Right lobe of liver (tissue), 6 donors: ENCODE measurements at places on chromosomes 2 and 18.

GRCh38 chr2:40260437-40260836 lies 191.5 kb downstream of the SLC8A1 start:
- no peaks in the 10 kb centered on the region for H3K36me3 ChIP-seq
- no peaks in the 10 kb centered on the region for H3K27me3 ChIP-seq
- no peak overlapping the region for H3K27ac ChIP-seq
- H3K4me1 ChIP-seq, result no peaks in the 10 kb centered on the region

- H3K4me1 ChIP-seq, result no peaks in the 10 kb centered on the region
- no peaks in the 10 kb centered on the region for H3K36me3 ChIP-seq
- no peak overlapping the region for H3K27ac ChIP-seq
- no peak overlapping the region for H3K4me3 ChIP-seq
Observed at GRCh38 chr2:68040078-68040477, 22.7 kb downstream of the C1D start.

DNA sequence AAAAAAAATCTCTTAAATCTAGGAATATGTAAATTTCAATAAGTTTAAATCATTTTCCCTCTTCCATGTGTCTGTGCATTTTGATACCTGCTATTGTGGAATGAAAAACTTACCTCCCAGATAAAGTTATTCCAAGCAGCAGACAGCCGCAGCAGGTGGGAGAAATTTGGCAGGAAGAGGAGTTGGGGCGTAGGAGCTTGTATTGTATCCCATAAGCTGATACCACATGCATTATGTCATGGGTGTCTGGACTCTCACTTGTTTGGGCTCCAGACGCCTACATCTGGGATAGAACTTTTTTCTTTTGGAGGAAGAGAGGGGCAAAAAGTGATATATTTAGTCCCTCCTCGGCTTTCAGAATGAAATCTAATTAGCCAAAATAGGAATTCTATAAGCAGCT lies 59.3 kb upstream of the TCF4 start:
- H3K4me1 ChIP-seq, result no peaks in the 10 kb centered on the region
- no peak for DNase-seq
- no peaks in the 10 kb centered on the region for H3K36me3 ChIP-seq
- H3K4me3 ChIP-seq, result no peak overlapping the region
- H3K27me3 ChIP-seq, result no peaks in the 10 kb centered on the region

- DNase-seq, result no peak
- no peaks in the 10 kb centered on the region for H3K27me3 ChIP-seq
- H3K27ac ChIP-seq, result no peak overlapping the region
- no peak overlapping the region for H3K4me3 ChIP-seq
Observed at GRCh38 chr2:217494557-217494956, 508.2 kb downstream of the TNS1 start.

- peak overlapping the region; percentile 98 for H3K27ac ChIP-seq
- H3K36me3 ChIP-seq, result no peaks in the 10 kb centered on the region
- peaks cover 4% of the 10 kb centered on the region for H3K4me1 ChIP-seq
Observed at GRCh38 chr2:222859786-222860612, 837 bp upstream of the ACSL3 start.

DNA sequence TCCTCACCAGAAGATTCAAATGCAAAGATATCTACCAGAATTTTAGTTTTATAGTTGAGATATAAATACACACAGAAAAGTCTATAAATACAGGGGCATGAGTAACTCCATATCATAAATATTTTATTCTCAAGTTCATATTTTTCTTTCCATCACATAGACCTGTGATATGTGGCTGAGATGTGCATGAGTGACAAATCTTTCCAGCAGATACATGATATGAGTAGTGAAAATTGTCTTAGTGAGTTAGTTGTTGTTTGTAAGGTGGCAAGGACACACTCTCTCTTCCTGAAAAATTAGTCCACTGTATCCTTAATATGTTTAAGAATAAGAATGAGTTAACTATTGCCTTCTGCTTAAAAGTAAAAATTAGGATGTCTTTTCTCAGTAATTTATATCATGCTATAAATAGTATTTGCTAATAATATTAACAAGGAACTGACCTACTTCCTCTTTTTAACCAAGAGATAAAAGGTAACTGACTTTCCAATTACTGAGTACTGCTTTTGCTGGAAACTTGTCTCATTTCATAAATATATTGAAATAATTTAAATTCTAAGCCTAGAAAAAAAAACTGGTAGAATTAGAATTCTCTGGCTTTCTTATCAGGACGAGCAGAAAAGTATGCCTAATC lies 85.2 kb upstream of the SESTD1 start:
- no peak overlapping the region for H3K27ac ChIP-seq
- no peaks in the 10 kb centered on the region for H3K36me3 ChIP-seq
- no peak overlapping the region for H3K4me3 ChIP-seq
- H3K27me3 ChIP-seq, result no peaks in the 10 kb centered on the region

DNA sequence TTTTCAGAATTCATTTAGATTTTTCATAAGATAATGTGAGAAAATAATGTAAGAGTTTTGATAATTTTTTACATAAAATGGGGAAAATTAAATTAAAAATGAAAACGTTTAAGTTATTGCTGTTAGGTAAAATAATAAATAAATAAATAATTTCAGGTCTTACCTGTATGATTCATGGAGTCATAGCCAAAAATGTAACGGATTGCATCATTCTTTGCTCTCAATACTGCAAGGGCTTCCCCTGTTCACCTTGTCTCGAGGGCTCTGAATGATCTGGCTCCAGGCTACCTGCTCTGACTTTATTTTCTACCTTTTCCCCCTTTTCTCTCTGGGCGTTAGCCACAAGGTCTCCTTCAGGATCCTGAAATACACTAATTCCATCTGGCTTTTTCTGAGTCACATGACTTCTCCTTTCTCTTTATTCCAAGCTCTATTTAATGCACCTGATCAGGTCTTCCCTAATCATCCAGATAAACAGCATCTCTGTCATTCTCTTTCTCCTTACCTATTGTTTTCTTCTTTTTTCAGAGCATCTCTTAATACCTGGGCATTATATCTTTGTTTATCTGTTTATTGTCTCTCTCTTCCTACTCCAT lies 30.0 kb upstream of the CFAP36 start:
- no peaks in the 10 kb centered on the region for H3K4me1 ChIP-seq
- no peak overlapping the region for H3K27ac ChIP-seq
- no peak for DNase-seq
- H3K27me3 ChIP-seq, result no peaks in the 10 kb centered on the region
- no peak overlapping the region for H3K4me3 ChIP-seq

GRCh38 chr18:12014521-12015415 lies 33.5 kb downstream of the IMPA2 start:
- DNase-seq, result no peak
- H3K4me1 ChIP-seq, result peaks cover 52% of the 10 kb centered on the region
- no peaks in the 10 kb centered on the region for H3K27me3 ChIP-seq

DNA sequence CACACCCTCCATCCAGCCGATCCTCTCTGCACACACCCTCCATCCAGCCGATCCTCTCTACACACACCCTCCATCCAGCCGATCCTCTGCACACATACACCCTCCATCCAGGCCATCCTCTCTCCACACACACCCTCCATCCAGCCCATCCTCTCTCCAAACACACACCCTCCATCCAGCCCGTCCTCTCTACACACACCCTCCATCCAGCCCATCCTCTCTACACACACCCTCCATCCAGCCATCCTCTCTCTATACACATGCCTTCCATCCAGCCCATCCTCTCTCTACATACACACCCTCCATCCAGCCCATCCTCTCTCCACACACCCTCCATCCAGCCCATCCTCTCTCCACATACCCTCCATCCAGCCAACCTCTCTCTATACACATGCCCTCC lies 83.1 kb downstream of the EIPR1 start:
- H3K27ac ChIP-seq, result no peak overlapping the region
- H3K4me3 ChIP-seq, result no peak overlapping the region
- H3K27me3 ChIP-seq, result no peaks in the 10 kb centered on the region

GRCh38 chr2:197920088-197920487 lies 115.7 kb downstream of the PLCL1 start:
- H3K27me3 ChIP-seq, result no peaks in the 10 kb centered on the region
- no peaks in the 10 kb centered on the region for H3K4me1 ChIP-seq
- H3K36me3 ChIP-seq, result no peaks in the 10 kb centered on the region
- no peak overlapping the region for H3K4me3 ChIP-seq

DNA sequence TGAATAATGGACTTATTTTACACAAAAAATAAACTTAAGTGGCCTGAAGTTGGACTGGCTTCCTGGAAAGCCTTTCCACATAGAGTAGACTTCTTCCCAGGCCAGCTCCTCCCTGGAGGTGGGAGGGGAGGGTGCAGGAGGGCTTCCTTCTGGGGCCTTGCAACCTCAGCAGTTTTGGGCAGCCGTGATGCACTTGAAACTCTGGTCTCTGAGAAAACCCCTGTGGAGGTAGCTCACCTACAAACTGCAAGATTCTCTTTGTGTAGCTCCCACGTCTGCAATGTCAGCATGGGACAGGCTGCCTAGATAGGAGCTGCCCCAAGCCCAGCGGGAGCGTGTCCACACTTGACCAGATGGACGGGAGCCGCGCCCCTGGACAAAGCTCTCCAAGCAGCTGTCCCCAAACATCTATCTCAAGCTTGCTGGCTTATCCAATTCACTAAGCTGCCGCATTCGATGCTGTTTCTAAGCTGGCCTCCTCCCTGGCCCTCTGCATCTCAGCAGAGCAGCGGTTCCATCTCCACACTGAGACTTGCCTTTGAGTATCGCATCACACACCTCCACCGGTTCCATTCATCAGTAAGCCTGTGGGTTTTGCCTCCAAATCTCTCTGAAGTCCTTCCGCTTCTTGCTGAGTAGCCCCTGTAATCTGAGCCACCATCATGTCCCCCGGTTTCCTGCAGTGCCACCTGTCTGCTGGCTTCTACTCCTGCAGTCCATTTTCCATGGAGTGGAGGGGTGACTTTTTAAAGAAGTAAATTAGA lies 1.6 kb upstream of the LPIN1 start:
- peak overlapping the region; percentile 35 for H3K27ac ChIP-seq
- DNase-seq, result no peak
- H3K4me3 ChIP-seq, result no peak overlapping the region
- no peaks in the 10 kb centered on the region for H3K27me3 ChIP-seq
- H3K4me1 ChIP-seq, result no peaks in the 10 kb centered on the region

GRCh38 chr2:130307850-130308249 lies 34.8 kb upstream of the IMP4 start:
- no peak for DNase-seq
- no peak overlapping the region for H3K27ac ChIP-seq
- no peak overlapping the region for H3K4me3 ChIP-seq
- H3K27me3 ChIP-seq, result no peaks in the 10 kb centered on the region
- H3K4me1 ChIP-seq, result no peaks in the 10 kb centered on the region

DNA sequence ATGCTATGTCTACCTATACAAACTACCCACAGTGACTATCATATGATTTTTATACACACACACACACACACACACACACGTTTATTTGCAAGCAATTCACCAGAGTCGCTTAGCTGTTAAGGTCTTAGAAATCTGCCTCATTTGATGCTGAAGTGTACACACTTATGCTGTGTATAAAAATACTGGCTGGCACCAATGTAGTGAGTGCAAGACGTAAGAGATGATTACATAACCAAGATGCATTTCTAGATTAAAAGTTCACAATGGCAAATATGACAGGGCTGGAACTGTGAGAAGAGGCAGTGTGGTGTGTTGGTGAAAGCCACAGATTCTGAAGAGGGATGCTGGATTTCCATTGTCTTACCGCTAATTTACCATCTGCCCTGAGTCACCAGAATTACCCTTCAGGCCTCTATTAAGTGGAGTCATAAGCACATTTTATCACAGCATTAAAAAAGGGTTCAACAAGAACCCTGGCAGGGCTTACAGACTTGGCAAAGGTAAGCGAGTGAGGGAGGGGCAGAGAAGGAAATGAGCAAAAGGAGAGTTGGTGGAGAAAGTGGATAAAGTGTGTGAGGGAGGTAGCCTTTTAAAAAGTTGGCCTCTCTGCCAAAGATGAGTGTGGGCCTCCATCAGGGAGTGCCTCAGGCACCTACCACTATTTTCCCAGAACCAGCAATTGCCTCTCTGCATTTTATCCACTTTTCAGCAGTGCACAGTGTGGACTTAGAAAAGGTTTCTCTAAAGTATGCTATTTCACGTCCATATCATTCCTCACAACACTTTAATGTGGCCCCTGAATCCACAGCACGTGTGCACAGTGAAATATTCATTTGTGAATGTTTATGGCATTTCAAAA lies 21.5 kb downstream of the MEIS1 start:
- H3K36me3 ChIP-seq, result no peaks in the 10 kb centered on the region
- H3K27ac ChIP-seq, result no peak overlapping the region
- H3K4me1 ChIP-seq, result no peaks in the 10 kb centered on the region
- H3K4me3 ChIP-seq, result no peak overlapping the region

GRCh38 chr2:17588031-17588430 lies 47.5 kb downstream of the VSNL1 start:
- H3K36me3 ChIP-seq, result no peaks in the 10 kb centered on the region
- no peaks in the 10 kb centered on the region for H3K4me1 ChIP-seq
- no peaks in the 10 kb centered on the region for H3K27me3 ChIP-seq
- no peak for DNase-seq
- H3K4me3 ChIP-seq, result no peak overlapping the region

GRCh38 chr2:129798626-129799025 lies 180.8 kb upstream of the RAB6C start:
- no peak overlapping the region for H3K27ac ChIP-seq
- H3K27me3 ChIP-seq, result no peaks in the 10 kb centered on the region
- H3K4me3 ChIP-seq, result no peak overlapping the region
- DNase-seq, result no peak
- no peaks in the 10 kb centered on the region for H3K36me3 ChIP-seq

GRCh38 chr2:44844651-44845270 lies 96.7 kb upstream of the SIX3 start:
- H3K4me1 ChIP-seq, result no peaks in the 10 kb centered on the region
- no peak overlapping the region for H3K27ac ChIP-seq
- no peaks in the 10 kb centered on the region for H3K27me3 ChIP-seq
- H3K4me3 ChIP-seq, result no peak overlapping the region
- DNase-seq, result no peak

DNA sequence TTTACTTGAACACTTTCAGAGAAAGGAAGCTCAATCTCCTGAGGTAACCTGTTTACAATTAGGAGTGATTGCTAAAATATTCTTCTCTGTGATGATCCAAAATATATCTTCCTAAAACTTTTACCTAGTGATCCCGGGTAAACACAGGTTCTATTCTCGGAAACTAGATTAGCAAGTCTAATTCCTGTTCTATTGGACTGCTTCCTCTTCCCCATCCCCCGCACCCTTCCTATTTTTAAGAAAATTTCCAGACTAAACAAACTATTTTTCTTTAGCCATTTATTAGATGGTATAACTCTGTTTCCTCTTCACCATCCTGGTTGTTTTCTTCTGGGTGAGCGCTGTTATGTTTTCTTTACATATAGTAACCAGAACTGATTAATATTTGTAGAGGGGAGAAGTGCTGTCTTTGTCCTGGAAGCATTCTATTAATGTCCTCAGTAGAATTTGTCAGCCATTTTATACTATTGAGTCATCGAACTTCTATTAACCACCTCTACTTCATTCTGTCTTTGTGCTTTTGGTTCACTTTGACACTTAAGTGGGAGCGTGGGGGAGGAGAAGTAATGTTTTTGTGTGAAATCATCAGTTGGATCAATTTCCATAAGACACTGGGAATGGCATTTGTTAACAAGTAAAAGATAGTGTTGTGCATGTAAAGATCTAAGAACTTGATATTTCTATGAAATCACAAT lies 31.8 kb downstream of the CREB1 start:
- no peak for DNase-seq
- no peaks in the 10 kb centered on the region for H3K4me1 ChIP-seq
- H3K4me3 ChIP-seq, result no peak overlapping the region

- DNase-seq, result no peak
- no peaks in the 10 kb centered on the region for H3K36me3 ChIP-seq
- H3K27ac ChIP-seq, result no peak overlapping the region
- no peaks in the 10 kb centered on the region for H3K27me3 ChIP-seq
- no peaks in the 10 kb centered on the region for H3K4me1 ChIP-seq
Observed at GRCh38 chr2:8065191-8065590, 616.7 kb upstream of the ID2 start.

GRCh38 chr2:197576631-197577030 lies 60.8 kb downstream of the MOB4 start:
- H3K4me1 ChIP-seq, result peaks cover 15% of the 10 kb centered on the region
- no peaks in the 10 kb centered on the region for H3K27me3 ChIP-seq
- H3K36me3 ChIP-seq, result no peaks in the 10 kb centered on the region
- H3K27ac ChIP-seq, result no peak overlapping the region
- DNase-seq, result no peak
